ENCODE measurements at places on chromosomes 2 and 18.

- peak; percentile 67 for DNase-seq
Measured at GRCh38 chr18:78528411-78529258, 451.0 kb upstream of the SALL3 start.

DNA sequence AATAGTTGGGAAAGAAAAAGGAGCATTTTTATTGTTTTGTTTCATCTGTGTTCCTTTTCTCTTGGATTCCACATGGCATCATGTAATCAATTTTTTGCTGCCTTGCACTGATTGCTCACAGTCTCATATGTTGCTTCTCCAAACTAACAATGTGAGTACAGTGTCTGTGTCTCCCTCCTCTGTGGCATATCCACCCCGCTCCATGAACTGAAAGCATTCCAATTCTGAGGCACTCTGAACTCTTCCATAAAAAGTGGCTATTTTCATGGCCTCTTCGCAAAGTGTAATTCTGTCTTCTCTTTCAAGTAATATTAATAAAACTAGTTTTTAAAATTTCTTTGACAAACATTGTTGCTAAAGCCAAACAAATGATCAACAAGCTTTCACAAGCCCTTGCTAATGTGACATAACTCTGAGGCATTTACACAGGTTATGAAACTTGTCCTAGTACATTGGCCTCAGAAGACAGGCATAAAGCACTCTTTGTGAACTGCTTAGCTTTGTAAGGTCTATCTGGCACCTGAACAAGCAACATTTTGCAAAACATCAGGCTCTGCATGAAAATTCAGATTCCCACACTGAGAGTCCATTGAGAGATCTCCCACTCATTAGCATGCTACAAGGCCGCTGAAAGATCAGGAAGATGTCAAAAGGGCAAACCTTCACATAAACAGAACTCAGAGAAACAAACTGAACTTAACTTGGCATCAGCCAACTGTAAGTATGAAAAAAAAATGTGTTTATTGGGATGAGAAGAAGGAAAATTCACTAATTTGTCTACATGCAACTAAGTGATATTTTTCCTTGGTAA lies 33.0 kb downstream of the GPR75 start:
- no peak for DNase-seq

DNA sequence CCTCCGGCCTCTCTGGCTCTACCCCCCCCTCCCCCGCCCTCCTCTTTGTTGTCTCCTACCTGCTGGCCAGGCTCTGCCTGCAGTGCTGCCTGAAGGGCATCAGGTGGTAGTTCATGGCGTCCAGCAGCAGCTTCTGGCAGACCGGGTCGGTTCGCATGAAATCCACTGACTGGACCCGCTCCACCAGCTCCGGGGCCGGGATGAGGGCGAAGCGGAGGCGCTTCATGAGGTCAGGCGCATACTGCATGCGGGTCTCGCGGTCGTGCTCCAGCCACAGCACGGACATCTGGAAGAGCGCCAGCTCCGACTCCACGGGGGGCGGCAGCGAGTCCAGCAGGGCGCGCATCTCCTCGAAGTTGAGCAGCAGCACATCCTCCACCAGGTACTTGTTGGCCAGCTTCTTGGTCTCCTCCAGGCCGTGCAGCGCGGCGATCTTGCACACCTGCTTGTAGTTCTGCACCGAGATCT lies 3.2 kb downstream of the KLHL14 start:
- peak; percentile 33 for DNase-seq

DNA sequence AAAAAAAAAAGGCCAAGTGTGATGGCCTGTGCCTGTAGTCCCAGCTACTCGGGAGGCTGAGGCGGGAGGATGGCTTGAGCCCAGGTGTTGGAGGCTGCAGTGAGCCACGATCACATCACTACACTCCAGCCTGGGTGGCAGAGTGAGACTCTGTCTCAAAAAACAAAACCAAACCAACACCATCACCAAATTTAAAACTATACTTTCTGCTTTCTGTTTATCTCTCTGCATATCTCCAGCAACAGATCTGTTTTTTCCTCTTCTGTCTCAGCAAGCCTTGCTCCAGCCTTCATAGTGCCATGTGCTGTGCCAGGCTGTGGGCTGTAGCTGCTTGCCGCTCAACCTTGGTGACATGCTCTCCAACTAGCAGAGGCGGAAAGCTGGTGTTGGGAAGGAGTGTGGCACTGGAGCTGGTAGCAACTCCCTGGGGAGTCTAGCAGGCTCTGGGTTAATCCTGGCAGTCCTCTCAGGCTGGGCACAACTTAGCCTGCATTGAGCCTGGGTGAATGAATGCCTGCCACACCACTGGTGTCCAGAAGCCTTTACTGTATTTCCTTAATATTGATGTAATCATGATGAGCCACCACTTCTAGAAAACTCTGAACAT lies 204.1 kb downstream of the LDLRAD4 start:
- DNase-seq = no peak

GRCh38 chr2:861655-862354 lies 88.8 kb upstream of the SNTG2 start:
- peak; percentile 48 for DNase-seq

DNA sequence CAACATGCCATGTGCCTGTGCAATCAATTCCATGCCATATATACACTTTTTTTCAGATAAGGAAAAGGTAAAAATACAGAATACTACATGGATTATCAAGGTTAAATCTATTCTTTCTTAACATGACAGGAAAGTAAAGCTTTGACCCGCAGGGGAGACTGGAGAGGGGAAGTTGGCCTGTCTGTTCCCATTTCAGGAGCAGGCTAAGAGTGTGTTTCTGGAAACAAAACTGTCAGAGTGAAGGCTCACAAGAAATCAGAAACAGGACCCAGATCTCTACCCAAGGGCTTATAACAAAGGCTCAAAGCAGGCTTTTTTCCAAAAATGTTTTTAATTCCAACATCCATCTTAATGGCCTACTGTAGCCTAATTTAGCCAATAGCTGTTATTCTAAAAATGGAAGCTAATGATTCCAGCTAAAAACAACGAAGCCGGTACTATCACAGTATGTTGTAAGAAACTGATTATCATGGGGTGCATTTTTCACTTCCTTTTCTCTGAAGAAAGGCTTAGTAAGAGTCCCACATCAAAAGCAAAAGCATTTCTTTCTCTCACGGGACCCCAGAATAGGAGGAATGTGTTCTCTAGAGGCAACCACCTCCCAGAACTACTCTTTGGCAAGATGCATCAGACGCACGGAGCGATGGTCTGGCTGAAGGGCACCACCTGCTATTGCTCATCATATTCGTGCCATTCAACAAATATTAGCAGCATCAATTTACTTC lies 41.4 kb downstream of the FECH start:
- DNase-seq = no peak

GRCh38 chr2:152025678-152026287 lies 73.1 kb downstream of the CACNB4 start:
- peak; percentile 67 for DNase-seq

- DNase-seq = no peak
Measured at GRCh38 chr2:71948781-71949536, 198.7 kb downstream of the CYP26B1 start.

DNA sequence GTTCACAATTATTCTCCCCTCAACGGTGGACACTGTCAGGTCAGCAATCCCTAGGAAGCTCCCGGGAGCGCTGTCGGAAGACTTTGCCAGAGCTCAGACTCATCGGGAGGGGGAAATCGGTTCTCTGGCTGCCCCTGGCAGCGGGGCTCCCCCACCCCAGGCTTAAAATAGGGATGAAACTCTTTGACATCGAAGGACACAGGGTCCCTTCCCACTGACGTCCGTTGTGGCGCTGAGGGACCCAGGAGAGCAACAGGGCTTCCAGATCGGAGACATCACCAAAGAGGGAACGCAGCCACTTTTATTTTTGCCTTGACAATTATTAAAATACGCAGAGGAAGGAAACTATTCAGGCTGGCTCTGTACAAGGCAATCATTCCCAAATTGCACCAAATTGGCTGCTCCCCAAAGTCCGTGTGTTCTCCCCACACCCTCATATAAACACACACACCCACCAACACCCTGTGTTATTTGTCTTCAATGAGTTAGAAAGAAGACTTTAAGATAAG lies 249.0 kb downstream of the CDH20 start:
- no peak for DNase-seq

DNA sequence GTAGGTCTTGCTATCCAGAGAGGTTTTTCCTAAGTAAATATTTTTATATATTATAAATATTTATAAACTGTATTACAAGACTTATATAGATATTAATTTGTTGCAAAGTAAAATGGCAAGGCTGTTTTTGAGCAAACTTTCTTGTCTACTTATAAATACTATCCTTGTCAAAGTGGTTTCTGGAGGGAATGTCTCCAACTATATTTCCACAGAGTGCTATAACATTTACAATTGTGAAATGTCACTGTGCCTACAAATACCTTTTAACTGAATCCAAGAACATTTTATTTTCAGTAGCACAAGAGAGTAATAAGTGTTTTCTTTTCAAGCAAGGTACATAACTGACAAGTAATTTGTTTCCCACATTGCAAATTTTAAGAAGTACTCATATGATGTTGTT lies 256.8 kb downstream of the ZNF385B start:
- DNase-seq = no peak

DNA sequence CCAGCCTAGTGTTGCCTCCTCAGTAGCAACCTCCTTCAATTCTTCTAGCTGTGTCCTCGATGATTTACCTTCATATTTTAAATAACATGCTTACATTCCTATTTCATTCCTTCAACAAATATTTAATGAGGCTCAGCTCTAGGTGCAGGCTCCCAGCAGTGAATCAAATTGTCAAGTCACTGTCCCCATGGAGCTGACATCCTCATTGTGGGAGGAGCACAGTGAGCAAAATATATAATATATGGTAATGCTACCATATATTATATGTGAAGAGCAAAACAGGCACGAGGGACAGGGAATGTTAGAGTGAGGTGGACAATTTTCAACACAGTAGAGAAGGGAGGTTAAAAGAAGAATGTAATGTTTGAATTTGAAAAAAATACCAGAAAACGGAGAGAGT lies 869.1 kb downstream of the SLC4A3 start:
- DNase-seq = no peak

DNA sequence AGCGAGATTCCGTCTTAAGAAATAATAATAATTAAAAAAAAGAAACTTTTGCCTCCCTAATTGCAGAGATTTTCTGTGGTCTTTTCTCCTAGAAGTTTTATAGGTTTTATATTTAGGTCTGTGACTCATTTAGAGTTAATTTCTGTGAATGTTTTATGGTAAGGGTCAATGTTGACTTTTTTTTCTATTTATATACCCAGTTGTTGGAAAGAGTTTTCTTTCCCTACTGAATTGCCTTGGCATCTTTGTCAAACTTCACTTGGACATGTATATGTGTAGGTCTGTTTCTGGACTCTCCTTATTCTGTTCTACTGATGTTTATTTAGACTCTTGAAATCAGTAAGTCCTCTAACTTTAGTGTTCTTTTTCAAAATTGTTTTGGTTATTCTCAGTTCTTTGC lies 5.5 kb downstream of the ZNF512 start:
- no peak for DNase-seq

- DNase-seq = peak; percentile 57
Measured at GRCh38 chr2:67318993-67319481, 78.1 kb upstream of the ETAA1 start.

- DNase-seq = peak; percentile 13
Measured at GRCh38 chr2:238965371-238966071, 117.6 kb downstream of the TWIST2 start.

- no peak for DNase-seq
Measured at GRCh38 chr2:207149249-207150213, 16.2 kb downstream of the KLF7 start.

- no peak for DNase-seq
Measured at GRCh38 chr2:67320861-67321587, 76.1 kb upstream of the ETAA1 start.

DNA sequence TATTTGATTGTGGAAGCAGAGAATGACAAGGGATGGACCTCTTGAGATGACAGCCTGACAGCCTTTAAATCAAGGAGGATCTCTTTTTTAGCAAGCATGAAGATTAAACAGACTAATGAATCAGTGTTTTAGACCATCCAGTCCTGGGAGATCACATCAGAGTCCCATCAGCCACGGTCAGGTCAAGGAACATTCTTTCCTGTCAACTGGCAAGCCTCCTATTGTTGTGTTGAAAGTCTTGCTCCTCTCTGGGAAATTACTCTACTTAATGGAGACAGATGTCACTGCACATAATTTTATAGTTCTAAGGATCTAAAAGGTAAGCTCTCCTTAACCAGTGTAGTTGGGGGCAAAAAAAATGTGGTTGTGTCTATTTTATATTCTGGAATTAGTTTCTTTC lies 469.0 kb downstream of the TMEM182 start:
- DNase-seq = no peak

GRCh38 chr18:75034937-75035336 lies 174.0 kb downstream of the PTGR3 start:
- DNase-seq = no peak

DNA sequence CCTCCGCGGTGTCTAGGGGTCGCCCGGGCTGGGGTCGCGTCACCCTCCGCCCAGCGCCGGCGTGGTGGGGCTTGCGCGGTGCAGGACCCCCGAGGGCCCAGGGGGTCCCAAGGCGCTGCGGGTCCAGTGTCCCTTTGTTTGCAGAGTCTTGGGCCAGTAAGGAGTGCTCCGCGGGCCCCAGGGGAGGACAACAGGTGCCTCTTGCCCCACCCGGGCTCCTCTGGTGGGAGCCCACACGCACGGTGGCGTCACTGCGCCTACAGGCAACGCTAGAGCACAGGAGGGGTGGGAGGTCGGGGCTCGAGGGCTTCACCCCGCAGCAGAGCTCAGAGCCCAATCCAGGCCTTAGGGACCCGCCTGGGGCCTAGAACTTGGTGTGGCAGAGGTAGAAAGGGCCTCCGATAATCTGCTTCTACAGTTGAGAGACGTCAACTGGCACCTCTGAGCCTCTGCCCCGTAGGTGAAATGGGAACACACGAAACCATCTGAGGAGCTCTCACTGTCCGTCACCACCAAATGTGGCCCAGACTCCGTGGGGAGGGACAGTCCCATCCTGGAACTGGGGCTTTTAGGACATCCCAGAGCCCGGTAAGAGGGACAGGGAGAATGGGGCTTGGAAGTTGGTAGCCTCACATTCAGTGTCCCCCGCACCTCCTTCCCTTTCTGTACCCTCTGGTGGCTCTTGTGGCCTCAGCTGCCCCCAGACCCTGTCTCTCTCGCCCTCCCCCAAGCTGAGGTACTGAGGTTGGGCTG lies 1.4 kb downstream of the ARID5A start:
- no peak for DNase-seq

DNA sequence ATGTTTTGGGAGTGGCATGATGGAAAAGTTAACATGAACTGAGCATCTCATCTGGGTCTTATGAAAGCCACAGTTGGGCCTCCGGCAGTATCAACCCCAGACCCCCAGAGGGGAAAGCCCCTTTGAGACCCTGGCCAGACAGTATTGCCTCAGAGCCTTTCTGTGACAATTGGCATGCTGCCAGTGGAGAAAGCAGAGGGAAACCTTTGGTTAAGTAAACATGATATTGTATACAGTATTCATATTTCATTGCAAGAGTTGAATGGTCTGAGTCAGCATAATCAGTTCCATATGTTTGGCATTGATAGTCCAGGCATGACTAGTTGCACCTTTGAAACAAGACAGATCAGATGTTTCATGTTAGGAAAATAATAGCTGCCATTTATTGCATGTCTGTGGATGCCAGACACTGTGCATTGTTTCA lies 20.0 kb downstream of the MERTK start:
- no peak for DNase-seq

- peak; percentile 47 for DNase-seq
Measured at GRCh38 chr2:74391209-74391579, 11.1 kb upstream of the DCTN1 start.
